CD4-positive, alpha-beta T cell treated with Interleukin-10 for 1 hour (primary cell): ENCODE measurements at places on chromosomes 1 and 21.

DNA sequence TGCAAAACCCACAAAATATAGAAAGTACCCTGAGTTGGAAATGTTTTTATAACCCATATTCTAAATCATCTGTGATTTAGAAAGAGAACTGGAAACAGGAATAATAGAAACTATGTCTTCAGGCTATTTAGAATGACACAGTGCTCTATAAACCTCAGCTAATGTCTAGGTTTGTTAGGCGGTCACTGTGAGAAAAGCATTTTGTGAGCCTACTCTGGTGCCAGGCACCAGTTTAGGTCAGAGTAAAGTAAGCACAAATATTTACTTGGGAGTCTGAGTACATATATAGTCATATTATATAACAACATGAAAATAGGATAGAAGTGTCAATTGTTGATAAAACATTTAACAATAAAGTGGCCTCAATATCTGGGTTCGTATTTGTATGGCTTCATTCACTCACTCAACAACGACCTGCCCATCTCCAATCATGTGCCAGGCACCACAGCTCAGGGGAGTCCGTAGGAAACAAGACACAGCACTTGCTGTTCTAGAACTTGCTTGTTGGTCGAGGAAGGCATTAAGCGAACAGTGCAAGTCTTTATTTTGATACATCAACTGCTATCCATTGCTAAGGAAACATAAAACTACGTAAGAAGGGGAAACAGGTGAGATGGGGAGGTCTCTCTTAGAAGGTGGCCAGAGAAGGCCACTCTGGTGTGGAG lies 37.2 kb downstream of the GNB1 start:
- no peak for DNase-seq

DNA sequence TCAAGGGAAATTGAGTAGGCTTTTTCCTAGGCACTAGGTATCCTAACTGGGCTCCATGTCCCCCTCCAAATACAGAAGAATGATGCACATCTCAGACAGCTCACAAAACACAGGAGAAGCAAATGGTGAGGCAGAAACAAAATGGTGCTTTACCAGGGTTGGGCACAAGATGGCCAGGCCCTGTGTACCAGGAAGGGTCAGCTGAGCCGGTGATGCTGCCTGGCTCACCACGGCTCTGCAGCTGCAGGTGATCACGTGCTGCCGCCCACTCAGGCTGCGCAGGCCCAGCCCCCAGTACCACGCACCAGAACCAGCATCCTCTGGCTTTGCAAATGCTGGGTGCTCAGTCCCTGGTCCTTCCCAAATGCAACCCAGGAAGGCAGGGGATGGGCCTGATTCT lies 993 bp upstream of the DSCAM start:
- DNase-seq: no peak

DNA sequence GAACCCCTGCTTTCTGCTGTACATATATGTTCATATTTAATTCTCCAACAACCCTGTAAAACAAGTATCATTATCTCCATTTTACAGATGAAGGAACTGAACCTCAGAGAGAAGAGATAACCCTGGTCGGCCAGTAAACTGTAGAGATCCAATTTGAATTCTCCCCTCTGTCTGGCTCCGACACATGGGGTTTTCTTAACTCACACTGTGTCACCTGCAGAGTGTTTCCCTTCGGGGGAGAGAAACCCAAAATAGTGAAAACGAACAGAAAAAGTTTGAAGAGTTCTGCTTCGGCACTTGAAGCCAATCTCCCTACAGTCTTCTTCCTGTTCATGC lies 17.4 kb upstream of the BCAR3 start:
- no peak for DNase-seq

- DNase-seq: no peak
These were observed 3.5 kb upstream of the GSTM4 start for GRCh38 chr1:109652402-109652801.

GRCh38 chr1:159981351-159982055 lies 27.5 kb upstream of the SLAMF9 start:
- DNase-seq: no peak

- no peak for DNase-seq
These were observed 27.3 kb downstream of the AGPAT3 start for GRCh38 chr21:43892334-43892733.

DNA sequence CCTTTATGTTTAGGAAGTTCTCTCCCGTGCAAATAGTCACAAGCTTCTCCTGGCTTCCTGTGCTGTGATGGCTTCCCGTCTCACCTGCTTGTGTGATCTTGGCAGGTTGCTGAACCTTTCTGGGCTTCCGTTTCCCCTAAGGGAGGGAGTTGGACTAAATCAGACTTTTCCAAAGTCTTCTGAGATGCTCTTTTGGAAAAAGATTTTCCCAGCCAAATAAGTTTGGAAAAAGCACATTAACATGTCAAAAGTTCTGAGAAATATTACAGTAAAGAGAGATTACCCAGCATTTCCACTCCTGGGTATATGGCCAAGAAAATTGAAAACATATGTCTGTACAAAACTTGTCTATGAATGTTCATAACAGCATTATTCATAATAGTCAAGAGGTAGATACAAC lies 36.0 kb upstream of the TENT5C start:
- no peak for DNase-seq

GRCh38 chr1:222028116-222028515 lies 286.2 kb upstream of the DUSP10 start:
- DNase-seq: no peak

GRCh38 chr1:30046751-30047150 lies 676.6 kb downstream of the MATN1 start:
- no peak for DNase-seq

- DNase-seq: no peak
These were observed 11.2 kb downstream of the TMEM59 start for GRCh38 chr1:54041806-54042205.

DNA sequence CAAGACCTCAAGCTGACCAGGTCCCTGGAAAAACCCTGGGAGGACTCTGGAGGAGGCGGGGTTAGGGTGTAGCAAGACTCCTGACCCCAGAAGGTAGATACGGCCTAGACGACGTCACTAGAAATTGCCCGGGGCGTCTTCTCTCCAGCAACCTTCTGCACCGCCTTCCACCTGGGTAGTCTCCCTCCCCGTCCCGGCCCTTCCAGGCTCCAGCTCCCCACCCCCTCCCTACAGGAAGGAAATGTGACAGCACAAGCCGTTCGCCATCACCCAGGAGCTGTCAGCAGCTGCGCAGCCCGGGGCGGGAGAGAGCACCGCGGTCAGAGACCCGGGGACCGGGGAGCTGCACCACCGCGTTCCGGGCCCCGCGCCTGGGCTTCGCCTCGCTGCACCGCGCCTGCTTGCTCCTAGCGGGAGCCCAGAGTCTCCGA lies 20.0 kb downstream of the SERTAD4 start:
- DNase-seq: no peak

DNA sequence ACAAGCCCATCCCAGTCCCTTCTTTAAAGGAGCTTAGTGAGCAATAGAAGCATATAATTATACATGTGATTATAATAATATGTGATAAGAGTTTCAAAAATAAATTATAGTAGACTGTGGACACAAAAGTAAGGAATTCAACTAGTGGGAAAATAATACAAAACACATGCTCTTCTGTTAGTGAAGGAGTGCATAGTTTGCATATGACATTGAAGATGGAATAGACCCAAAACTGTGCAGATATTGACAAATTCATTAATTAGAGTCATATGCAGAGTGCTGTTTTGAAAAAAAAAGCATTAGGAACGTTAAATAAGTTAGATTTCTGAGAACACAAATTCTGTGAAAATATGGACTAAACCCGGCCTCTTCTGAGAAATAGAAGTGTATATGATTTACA lies 278.8 kb downstream of the ASTN1 start:
- no peak for DNase-seq

GRCh38 chr1:229186373-229187056 lies 84.4 kb upstream of the RAB4A start:
- peak; percentile 13 for DNase-seq

GRCh38 chr1:208206092-208206698 lies 38.0 kb downstream of the PLXNA2 start:
- DNase-seq: no peak

DNA sequence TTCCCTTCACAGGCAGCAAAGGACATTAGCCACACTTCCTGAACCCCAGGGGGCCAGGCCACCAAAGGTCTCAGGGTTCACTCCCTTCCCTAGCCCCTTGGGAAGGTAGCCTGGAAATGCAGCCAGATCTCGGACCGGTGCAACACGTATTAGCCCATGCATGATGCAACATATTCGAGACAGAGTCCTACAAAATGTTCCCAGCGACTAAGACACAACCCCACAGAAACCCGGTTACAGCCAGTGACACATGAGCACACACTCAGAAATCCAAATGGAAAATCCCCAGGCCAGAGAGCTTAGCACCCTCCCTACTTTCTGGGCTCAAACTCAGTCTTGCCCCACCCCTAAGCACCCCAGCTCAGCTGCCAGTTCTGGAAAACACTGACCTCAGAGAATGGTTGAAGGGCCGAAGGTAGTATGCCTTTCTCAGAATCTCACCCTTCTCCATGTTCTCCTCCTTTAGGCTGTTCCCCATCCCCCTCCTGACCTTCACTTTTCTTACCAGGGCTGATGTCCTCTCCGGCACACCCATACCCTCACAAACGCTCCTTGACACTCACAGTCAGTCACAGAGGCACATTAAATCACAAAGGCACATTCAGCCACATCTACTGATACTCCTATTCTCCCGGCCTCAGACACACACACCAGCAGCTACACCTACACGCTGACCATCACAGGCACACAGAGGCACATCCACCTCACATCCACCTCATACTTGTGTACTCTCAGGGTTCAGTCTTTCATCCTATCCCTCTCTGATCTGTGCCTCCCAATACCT lies at the start of gene TSPAN1:
TSS of gene TSPAN1 (plus strand) at position 640 of the 784 bp plus-strand sequence. CDS start 6,021 bp downstream, outside the sequence.
- no peak for DNase-seq

GRCh38 chr1:159826441-159827101 lies at the start of gene SLAMF8:
SLAMF8 (plus strand) TSS chr1:159826873; CDS start chr1:159826899, 26 bp downstream.
- peak; percentile 59 for DNase-seq
